Activated CD8-positive, alpha-beta T cell treated with anti-CD3 and anti-CD28 coated beads for 36 hours (primary cell): ENCODE measurements at places on chromosomes 11 and 22. TPM values are rescaled to one million over a fixed set of nuclear protein-coding genes. Genes with fewer than 3 reads are reported as not detected.

- DNase-seq: no peak
These were observed 65.9 kb downstream of the ADAMTS15 start for GRCh38 chr11:130514316-130514715.

- DNase-seq: no peak
These were observed 120.7 kb downstream of the CCDC81 start for GRCh38 chr11:86495351-86495750.

- no peak for DNase-seq
These were observed 40.7 kb upstream of the XBP1 start for GRCh38 chr22:28841111-28841510.

GRCh38 chr11:122883646-122883979 lies 1.1 kb downstream of the JHY start:
- DNase-seq: no peak

The TMEM25 gene
- total RNA-seq: 9.8 TPM

The FGF19 gene
- total RNA-seq: not detected
